Stimulated activated CD8-positive, alpha-beta memory T cell treated with anti-CD3 and anti-CD28 coated beads, Interleukin-4, amount 100 ng/mL, for 4 hours (primary cell): ENCODE measurements at places on chromosomes 4 and X.

DNA sequence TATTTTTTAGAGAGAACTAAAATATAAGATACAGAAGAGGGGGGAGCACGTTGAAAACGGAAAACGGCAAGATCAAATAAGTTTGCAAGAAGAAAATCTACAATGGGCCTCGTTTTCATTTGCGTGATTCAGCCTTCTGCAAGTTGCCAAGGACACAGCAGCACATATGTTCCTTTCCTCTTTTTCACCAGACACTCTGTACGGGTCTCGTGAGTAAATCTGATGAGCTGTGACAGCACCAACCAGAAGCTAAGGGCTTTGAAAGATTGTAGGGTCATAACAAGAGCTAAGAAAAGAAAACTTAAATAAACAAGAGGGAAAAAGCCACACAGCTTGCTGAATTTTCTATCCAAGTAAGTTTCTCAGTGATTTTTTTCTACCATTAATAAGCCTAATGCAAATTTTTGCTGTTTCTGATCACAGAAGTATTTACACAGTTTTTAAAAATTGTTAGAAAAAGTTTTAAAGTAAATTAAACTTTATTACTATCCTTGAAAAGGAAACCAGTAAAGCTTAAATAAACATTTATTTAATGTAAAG lies 63.4 kb downstream of the SCML2 start:
- no peak for DNase-seq

- no peak for DNase-seq
Measured at GRCh38 chrX:108642273-108642628, 94.1 kb downstream of the IRS4 start.

GRCh38 chrX:48533165-48533564 lies 6.3 kb upstream of the TBC1D25 start:
- DNase-seq, result no peak

DNA sequence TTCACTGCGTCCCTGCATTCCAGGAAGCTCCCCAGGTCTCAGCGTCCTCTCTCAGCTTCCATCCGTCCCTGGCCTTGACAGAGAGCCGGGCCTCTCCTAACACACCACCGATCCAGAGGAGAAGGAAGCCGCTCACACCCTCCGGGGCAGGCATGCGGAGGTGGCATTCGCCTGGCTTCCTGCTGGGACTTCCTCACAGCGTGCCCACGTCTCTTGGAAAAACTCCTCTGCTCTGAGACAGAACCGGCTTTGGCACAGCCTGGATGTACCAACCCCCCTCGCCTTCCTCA lies 3.2 kb downstream of the CTAG2 start:
- DNase-seq, result no peak

- DNase-seq, result no peak
Measured at GRCh38 chr4:152936446-152937335, 568 bp downstream of the FHDC1 start.

DNA sequence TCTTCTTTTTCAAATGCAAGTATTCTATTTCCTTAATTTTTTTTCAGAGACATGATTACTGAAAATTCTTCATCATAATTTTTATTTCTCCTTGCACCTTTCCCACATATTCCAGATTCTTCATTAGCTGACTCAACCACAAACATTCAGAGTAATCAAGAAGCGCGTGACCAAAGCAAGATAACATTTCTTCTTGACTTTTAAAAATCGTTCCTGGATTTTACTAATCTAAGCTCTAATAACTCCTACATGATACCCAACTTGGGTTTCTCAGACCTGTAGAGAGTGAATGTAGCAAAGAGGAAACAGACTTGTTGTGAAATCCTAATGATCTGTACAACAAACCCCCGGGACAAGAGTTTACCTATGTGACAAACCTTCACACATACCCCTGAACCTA lies 615.0 kb downstream of the TMA16 start:
- no peak for DNase-seq

DNA sequence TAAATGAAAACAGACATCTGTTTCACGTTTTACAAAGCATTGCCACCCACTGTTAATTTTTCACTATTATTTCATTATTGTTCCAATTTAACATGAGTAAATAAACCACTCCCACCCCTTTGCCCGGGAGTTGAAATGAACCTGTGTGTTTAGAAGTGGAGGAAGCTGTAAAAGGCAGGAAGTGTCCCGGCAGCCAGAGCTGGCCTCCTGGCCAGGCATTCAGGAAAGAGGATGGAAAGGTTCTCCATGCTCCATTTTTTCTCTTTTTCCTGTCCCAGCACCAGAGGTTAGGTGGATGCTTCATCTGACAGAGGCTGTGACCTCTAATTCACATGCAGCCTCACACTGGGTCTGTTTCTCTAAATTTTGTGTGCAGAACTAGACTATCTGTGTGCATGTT lies 55.5 kb upstream of the LNX1 start:
- no peak for DNase-seq

DNA sequence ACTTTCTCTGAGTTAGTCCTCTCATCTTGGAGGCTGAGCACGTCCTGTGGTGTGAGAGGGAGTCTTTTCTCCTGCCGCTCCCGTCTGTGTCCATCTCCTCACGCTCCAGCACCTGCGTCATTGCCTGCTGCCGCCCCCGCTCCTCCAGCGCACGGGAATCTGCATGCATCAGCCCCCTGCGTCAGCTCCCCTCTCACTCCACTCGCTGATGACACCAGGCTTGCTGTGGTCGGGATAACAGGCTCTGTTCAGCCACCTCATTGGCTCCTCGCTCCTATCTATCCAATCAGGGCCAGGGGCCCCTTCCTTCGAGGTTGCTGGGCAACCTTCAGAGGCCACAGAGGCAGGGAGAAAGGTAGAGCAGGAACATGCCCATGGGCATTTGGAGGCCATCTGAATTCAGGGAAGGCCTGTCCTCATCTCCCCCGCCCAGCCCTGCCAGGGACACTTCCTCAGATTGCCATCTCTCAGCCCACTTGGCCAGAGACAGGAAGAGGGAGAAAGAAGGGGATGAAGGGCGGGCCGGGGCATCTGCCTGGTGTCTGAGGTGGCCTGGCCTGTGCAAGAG lies 9.3 kb downstream of the ZNF185 start:
- DNase-seq, result no peak

GRCh38 chr4:149121023-149121404 lies 678.8 kb upstream of the NR3C2 start:
- DNase-seq, result no peak

GRCh38 chrX:130228871-130229270 lies 39.8 kb downstream of the ZNF280C start:
- DNase-seq, result no peak

DNA sequence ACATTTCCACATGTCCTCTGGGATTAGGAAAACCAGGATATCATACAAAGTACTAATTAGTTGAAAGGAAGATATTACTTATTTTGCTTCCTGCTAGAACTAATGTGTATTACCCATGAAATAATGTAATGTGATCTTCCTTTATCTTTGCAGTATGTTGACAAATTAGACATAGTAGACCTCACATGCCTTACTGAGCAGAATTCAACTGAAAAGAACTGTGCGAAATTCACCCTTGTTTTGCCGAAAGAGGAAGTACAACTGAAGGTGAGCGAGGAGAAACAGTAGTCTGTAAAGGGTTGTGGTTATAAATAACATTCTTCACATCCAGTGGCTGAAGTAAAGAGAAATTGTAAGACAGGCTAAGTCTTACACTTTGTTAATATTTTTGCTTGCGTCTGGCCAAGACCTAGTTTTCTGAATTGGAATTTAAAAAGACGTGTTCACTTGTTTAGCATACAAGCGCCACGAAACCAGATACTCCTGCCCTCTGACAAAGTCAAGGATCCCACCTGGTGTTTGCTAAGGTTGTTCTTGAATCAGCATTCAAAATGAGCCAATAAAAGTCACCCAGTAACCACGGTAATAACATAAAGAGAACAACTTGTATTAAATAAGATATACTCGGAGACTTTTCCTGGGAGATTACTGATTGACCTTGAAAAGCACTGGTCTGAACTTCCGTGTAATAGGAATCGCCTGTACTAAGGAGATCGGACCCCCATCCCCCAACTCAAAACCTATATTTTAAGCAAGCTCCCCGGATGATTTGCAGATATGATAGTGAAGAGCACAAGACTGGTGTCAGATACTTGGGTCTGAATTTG lies 16.9 kb downstream of the STAP1 start:
- no peak for DNase-seq

- no peak for DNase-seq
Measured at GRCh38 chrX:139815771-139816170, 107.8 kb upstream of the MCF2 start.

- DNase-seq, result no peak
Measured at GRCh38 chrX:11929476-11929875, 171.4 kb downstream of the MSL3 start.

DNA sequence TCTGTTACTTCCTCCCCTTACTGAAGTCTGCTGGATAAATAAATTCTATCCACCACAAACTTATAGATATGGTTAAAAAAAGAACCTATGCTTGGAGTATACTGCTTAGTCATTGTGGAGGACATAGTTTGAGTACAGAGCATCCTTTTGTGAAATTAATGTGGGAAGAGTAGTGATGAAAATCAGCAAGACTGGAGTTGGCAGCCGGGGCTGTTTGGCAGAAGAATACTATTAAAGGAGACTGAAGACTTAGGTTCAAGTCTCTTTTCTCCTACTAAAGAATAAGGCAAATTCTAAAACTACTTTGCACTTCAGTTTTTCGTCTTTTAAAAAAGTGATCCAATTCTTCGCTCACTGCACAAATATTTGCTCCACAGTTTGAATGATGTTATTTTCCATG lies 326.6 kb upstream of the ATOH1 start:
- no peak for DNase-seq

DNA sequence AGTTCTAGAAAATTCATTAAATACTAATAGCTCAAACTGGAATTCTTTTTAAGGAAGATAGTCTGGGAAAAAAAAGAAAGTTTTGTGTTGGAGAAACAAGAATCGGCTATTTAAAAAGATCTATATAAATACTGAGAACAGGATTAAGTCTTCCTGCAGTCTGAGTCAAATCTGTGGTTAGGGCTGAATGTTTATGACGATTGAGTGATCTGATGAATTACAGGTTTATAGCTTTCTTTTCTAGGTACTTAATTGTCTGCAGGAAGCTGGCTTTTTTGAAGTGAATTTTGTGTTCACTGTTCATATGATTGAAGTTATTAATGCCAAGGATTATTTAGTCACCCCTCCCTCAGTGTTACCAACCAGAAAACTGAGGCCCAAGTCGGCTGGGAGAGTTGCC lies 42.2 kb downstream of the TLL1 start:
- DNase-seq, result no peak

DNA sequence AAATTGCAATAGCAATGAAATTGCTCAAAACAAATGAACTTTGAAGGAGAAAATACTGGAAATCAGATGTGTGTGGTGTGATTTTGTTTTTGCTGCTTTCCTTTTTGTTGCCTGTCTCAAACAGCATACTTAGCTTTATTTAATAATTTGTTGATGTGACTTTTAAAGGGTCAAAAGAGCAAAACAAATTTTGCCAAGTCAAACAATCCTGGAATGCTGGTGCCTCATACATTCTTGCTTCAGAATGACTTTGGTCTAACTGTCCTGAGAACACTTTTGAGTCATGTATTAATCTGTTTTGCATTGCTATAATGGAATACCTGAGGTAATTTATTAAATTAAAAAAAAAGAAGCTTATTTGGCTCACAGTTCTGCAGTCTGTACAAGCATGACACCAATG lies 3.4 kb downstream of the PF4V1 start:
- DNase-seq, result no peak

DNA sequence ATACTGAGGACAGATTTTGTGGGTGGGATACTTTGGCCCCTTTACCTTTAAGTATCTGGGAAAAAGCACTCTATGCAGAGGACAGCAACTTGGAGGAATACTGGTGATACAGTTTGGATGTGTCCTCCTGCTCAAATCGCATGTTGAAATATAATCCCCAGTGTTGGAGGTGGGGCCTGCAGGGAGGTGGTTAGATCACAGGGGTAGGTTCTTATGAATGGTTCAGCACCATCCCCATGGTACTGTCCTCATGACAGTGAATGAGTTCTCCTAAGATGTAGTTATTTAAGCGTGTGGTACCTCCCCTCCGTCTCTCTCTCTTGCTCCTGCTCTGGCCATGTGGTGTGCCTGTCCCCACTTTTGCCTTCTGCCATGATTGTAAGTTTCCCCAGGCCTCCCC lies 24.6 kb downstream of the GPAT3 start:
- no peak for DNase-seq

- DNase-seq, result no peak
Measured at GRCh38 chr4:128483041-128483440, 195.4 kb upstream of the PGRMC2 start.

GRCh38 chr4:15322006-15322405 lies 105.8 kb upstream of the C1QTNF7 start:
- no peak for DNase-seq

DNA sequence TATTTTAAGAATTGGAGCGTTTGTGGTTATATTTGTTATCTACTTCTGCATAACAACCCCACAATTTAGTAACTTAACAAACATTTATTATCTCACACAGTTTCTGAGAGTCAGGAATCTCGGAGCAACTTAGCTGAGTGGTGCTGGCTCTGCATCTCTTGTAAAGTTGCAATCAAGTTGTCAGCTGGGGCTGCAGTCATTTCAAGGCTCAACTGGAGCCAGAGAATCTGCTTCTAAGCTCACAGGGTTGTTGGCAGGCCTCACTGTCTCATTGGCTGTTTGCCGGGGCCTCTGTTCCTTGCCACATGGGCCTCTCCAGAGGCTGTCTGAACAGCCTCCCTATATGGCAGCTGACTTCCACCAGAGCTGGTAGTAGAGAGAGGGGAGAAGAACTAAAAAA lies 281.2 kb upstream of the GNPDA2 start:
- no peak for DNase-seq

DNA sequence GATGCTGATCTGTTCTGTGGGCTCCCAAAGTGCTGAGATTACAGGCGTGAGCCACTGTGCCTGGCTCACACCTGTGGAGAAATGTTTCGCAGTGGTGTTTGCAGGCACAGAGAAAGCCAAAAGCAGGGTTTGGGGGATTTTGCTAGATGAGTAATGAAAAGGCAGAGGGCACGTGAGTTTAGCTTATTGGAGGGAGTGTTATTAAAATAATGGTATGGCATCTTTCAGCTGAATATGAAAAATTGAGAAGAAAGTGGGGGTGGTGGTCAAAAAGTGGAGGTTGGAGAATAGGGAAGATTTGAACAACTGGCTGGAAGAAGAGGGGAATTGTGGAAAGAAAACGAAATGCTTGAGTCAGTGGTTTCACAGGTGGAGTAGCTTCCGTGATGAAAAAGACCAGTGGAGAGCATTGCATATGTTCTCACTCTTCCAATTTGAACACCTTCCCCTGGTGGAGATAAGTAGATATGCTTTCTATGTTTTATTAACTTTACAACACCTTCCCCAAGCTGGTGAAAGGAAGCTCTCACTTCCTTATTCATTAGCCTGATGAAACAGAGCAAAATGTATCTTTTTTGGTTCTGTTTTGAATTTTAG lies 1.1 kb upstream of the CHST7 start:
- DNase-seq, result no peak

GRCh38 chr4:138312536-138312911 lies 70.4 kb upstream of the SLC7A11 start:
- no peak for DNase-seq

DNA sequence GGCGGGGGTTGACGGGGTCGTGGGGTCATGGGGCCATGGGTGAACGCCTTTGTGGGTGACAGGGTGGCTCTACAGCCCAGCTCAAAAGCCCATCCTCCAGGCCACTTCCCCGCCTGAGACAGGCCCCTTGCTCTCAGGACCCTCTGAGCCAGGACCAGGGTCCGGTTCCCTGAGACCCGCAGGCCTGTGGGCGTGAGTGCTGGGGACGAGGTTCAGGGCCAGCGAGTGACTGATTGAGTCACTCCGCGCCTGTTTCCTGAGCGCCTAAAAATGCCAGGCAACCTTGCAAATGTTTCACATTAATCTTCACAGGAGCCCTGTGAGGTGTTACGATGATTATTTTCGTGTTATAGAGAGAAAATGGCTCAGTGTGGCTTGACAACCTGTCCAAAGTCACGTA lies 97.8 kb downstream of the ZNF674 start:
- no peak for DNase-seq

- no peak for DNase-seq
Measured at GRCh38 chr4:140088323-140088967, 65.5 kb downstream of the MAML3 start.
